Effector memory CD4-positive, alpha-beta T cell (primary cell): ENCODE measurements at places on chromosomes 2 and 18.

GRCh38 chr2:111162718-111163331 lies 42.1 kb downstream of the BCL2L11 start:
- DNase-seq: no peak

DNA sequence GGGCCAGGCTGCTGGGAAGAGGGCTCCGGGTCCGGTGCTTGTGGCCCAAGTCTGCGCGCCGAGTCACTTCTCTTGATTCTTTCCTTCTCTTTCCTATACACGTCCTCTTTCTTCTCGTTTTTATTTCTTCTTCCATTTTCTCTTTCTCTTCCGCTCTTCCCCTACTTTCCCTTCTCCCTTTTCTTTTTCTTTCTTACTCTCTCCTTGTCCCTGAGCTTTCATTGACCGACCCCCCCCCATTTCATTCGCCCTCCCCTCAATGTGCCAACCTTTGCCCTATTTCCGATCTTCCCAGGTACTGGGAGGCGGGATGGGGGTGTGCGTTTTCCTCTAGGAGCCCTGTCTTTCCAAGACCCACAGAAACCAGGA lies 1.8 kb downstream of the ONECUT2 start:
- no peak for DNase-seq

GRCh38 chr18:36850527-36851201 lies 21.7 kb downstream of the KIAA1328 start:
- DNase-seq: no peak

DNA sequence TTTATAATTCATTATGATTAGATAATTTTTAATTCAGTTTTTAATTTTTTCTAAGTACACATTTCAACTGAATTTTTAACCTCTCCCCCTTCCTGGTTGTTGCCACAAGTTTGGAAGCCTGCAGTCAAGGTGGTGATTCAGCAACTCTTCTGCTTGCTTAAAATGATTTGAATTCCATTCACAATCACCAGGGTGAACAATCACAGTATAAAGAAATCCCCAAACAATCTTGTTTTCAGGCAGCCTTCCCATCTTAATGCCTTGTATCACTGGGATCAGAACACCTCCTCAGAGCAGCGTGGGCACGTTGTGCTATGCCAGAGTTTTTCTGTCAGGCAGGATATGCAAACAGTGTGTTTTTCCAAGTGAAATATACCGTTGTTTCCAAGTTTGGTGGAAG lies 46.7 kb upstream of the BARD1 start:
- no peak for DNase-seq

DNA sequence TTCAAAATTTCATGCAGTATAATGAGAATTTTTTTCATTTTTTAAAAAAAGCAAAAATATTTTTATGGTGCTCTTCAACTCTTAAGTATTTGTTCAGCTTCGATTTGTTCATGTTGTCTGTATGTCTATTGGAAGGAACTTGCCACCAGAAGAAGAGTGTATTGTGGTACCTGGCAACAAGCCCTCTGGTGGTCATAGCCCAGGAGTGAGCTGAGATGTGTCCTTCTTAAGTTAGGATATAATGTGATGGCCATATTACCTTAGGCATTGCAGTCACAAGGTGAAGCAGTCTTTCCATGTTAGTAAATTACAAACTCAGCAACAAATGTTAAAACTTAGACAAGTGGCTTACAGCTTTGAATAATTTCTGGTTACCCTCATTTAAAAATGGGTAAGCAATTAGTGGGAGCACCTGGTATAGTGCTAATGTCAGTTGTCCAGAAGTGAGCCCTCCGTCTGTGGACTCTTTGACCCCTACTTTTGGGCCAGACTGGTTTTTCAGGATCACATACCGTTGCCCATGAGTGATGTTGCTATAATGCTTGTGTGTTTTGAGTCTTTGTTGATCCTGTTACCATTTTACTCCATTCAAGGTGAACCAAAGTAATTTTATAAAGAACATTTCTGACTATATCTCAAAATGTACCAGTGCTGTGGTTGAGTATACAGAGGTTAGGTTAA lies 57.4 kb downstream of the MYO1B start:
- no peak for DNase-seq

DNA sequence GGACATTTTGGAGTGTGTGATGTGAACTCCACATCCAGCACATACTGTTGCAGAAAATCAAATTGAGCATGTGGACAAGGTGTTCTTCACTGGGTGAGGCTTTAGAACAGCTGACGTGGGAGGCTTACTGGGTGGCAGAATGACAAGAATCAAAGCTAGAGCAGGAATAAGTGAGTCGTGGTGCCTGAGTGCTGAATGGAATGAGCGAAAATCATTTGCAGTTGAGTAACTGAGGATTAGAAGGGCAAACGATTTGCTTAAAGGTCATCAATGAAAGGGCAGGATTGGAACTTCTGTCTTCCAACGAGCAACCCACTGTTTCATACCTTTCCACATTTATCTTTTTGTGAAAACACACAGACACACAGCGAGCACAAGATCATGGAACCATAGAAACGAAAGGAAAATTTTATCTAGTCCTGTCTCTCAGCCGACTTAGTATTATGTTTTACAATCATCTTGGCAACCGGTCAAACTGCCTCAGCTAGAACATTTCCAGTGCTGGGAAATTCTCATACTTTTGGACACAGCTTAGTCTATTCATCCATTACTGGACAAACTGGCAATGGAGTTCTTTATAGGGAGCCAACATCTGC lies 7.2 kb upstream of the DAW1 start:
- no peak for DNase-seq

GRCh38 chr2:149490296-149490695 lies 97.3 kb downstream of the MMADHC start:
- DNase-seq: no peak

GRCh38 chr2:239035361-239035814 lies 187.5 kb downstream of the TWIST2 start:
- DNase-seq: peak; percentile 32

DNA sequence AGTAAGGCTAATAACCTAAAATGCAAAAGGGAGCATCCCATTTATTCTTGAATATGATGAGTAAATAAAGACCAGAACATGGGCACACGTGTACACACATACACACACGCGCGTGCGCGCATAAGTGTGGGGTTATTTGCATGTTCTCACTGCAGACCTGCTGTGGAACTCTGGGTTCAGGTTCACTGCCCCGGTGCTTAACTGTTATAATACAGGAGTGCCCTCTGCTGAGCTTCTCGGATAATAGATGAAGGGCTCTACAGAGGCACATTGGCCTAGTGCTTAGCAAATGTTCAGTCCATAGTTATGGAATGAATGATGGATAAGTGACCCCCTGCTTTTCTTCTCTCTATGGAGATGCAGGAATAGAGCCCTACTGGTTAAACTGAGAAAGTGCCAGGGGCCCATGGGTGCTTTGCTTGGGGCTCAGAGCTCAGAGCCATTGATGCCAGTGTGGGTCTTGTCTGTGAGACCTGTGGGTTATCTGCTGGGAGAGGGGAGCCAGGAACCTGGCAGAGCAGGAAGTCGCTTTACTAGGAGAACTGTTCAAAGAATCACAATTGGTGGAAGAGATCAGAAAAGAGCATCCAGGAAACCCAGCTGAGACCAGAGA lies 3.6 kb upstream of the ARL4C start:
- DNase-seq: peak; percentile 70

DNA sequence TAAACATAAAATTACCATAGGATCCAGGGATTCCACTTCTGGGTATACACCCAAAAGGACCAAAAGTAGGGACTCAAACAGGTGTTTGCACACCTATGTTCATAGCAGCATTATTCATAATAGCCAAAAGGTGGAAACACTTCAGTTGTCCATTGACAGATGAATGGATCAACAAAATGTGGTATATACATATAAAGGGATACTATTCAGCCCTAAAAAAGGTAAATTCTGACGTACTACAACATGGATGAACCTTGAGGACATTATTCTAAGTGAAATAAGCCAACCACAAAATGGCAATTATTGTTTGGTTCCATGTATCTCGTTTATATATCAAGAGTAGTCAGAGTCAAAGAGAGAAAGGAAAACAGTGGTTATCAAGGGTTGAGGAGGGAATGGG lies 128.1 kb downstream of the MTCL1 start:
- no peak for DNase-seq

DNA sequence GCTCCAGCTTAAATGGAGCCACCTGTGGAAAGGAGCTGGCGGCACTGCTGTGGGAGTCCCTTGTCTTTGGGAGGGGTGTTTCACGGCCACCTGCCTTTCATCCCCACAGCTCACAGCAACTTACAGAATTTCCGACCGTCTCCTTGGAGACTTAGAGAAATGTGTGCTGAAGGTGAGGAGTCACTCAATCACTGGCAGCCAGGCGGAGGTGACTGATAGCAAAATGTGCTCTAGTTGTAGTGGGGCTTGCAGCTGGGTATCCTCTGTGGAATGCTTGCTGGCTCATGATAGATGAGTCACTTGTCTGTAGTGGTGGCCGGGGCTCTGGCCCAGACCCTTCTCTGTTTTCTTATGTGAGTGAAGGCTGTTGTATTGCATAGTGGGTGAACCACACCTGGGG lies 110.7 kb downstream of the SH3RF3 start:
- no peak for DNase-seq

DNA sequence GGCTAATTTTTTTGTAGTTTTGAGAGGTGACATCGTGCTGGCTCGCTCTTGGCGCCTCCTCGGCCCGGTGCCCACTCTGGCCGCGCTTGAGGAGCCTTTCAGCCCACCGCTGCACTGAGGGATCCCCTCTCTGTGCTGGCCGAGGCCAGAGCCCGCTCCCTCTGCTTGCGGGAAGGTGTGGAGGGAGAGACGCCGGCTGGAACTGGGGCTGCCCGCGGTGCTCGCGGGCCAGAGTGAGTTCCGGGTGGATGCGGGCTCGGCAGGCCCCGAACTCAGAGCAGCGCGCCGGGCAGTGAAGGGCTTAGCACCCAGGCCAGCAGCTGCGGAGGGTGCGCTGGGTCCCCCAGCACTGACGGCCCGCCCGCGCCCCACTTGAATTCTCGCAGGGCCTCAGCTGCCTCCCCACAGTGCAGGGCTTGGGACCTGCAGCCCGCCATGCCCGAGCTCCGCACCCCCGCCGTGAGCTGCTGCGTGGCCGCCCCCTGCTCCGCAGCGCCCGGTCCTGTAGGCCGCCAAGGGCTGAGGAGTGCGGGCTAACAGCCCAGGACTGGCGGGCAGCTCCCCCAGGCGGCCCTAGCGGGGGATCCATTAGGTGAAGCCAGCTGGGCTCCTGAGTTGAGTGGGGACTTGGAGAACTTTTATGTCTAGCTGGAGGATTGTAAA lies 113.2 kb upstream of the ZSWIM2 start:
- no peak for DNase-seq
